ENCODE measurements at places on chromosomes 16 and 17.

- no peak for DNase-seq
Measured at GRCh38 chr16:86926181-86927094, 348.1 kb downstream of the FOXL1 start.

DNA sequence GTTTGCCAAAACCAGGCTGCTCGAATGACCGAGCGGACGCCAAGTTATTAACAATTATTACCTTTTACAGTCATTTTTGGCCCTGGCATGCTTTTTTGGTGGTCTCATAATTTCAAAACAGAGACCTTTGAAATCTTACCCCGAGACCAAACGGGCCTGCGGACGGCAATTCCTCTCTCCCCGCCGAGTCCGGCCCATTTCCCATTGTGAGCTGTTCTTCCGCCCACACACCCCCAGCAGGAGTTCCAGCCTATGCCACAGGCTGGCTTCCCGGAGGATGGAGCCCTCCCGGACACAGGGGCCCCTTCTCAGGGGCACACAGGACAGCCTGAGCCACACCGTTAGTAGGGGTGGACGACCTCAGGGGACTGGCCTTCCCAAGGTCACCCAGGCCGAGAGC, 130.7 kb downstream of the C16orf95 start:
- DNase-seq: no peak

DNA sequence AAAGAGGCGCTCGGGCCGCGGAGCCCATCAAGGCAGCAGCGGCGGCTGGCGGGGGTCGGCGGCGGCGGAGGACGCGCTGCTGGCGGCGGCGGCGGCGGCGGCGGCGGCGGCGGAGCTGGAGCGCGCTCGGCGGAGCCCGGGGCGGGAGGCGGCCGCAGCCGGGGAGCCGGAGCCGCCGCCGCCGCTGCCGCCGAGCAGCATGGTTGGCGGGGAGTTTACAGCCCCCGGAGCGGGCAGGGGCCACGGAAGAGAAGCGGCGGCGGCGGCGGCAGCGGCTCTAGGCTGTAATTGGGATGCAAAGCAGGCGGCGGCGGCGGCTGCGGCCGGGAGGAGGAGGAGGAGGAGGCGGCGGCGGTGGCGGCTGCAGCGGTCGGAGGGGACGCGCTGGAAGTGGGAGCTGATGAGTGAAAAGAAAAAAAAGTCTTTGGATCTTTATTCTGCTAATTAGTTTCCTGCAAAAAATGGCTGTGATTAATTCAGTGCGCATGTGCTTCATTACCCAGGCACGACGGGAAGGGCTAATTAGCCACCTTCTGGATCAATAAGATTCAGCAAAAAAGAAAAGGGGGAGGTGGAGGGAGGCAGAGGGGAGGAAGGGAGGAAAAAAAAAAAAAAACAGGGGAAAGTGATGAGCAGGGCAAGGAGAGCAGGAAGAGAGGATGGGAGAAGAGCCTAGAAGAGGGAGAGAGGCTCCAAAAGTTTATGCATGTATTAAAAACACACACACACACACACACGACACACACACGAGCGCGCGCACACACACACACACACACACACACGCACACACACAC, 10.9 kb upstream of the ZFHX3 start:
- peak; percentile 78 for DNase-seq

- no peak for DNase-seq
Measured at GRCh38 chr16:24980077-24980793, 34.9 kb downstream of the ARHGAP17 start.

GRCh38 chr17:68704871-68705713, 103.9 kb upstream of the FAM20A start:
- no peak for DNase-seq

DNA sequence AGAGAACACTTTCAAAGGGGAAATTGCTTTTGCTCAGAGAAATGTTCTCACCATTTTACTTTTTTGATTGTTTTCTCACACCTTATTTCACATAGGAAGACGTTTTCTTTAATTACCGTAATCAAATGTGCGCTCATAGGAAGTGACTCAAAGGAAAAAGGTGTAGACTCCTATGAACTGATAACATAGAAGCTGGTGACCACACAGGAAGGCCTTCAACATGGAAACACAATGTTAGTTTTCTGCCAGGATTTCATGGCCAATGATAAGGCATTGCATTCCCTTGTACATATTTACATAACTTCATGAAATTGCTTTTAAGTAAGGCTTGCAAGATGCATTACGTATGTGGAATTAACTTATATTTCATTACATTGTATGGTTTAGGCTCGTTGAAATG, 40.9 kb upstream of the KCNJ16 start:
- no peak for DNase-seq

DNA sequence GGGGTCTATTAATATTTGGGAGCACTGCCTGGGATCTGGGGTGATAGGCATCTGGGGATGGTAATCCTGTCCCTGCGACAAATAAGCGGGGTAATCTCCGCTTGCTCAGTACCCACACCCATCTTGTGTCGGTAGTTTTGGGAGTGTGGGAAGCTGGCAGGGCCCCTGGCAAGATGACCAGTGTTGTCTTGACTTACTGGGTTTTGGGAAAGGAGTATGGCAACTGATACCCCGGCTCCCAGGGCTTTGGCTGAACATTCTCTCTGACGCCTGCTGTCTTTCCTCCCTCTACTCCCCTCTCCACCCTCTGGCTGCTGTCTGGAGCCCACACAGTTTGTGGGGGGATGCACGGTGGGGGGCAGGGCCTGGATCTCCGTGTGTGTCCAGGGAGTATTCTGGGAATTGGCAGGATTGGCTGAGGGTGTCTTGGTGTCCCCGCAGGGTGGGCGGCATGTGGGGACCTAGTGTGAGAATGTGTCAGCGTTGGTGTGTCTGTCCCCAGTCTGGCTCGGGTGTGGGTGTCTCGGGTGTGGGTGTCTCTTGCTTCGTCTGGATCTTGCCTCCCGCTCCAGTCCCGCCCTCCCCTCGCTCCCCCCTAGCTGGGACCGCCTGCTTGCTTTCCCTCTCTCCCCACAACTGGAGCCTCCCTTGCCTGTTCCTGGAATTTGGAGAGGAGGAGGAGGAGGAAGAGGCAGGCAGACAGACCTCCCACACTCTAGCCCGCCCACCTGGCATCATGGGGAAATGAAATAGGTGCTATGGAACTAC, 12.0 kb downstream of the RARA start:
- peak; percentile 40 for DNase-seq

- no peak for DNase-seq
Measured at GRCh38 chr17:79852748-79853147, 13.5 kb upstream of the CBX4 start.

- no peak for DNase-seq
Measured at GRCh38 chr16:85372627-85373372, 240.3 kb upstream of the GSE1 start.

DNA sequence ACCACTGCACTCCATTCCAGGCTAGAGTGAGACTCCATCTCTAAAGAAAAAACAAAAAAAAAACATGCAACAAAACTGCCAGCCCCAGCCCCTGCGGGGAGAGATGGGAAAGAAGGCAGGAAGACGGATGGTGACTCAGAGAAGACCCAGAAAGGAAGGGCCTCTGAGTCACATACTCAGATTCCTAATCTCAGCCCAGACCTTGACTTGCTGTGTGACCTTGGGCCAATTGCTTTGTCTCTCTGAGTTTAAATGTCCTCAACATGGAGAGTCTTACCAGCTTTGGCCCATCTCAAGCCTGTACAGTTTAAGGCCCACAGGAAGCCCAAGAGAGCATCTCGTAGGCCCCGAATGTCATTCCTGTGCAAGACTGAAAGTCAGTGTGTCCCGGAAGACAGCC, 86.5 kb upstream of the LHX1 start:
- DNase-seq: no peak

DNA sequence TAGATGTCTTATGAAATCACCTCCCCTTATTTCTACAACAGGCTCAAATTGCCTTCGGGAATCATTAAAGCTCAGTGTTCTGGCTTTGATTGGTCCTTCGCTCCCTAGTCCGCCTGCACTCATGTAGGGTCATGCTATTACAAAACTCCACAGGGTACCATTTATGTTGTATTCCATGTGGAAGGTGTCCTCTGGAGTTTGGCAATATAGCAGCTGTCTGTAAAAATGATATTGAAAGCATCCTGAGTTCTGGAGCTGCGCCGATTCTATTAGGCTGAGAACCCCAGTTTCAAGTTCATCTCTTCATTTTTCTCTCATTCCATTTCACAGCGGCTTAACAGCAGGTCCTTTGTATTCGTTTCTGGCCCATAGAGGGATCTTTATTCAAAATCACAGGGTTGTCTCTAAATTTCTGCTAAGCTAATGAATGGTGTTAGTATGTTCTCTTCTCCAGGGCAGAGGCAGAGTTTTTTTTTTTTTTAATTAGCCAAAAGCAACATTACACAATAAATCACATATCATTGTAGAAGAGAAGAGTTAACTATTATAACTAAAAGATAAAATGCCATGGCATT, 71.9 kb upstream of the TEKT1 start:
- DNase-seq: no peak

DNA sequence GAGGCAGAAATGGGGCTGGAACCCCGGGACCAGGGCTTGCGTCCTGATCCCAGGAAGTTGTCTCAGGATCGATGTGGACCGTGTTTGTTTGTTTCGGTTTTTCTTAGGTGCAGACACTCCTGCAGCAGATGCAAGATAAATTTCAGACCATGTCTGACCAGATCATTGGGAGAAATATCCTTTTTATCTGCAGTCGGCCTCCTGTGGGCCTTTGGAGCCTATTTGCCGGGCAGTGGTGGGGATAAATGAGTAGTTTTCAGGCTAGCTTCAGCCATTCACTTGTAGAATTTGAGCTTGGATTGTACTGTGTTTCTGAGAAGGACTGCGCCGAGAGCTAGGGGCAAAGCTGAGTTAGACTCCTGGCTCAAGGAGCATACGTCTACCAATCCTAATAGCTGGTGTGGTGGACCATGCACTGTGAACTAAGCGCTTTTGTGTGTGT, 816 bp downstream of the HSBP1 start:
- DNase-seq: no peak
